ENCODE measurements at places on chromosomes 5 and 9.

GRCh38 chr5:123107343-123108244 is 18.6 kb downstream of the PRDM6 start:
- no peak for DNase-seq

- DNase-seq: peak; percentile 51
These were observed 277.4 kb downstream of the AOPEP start for GRCh38 chr9:95003689-95004410.

DNA sequence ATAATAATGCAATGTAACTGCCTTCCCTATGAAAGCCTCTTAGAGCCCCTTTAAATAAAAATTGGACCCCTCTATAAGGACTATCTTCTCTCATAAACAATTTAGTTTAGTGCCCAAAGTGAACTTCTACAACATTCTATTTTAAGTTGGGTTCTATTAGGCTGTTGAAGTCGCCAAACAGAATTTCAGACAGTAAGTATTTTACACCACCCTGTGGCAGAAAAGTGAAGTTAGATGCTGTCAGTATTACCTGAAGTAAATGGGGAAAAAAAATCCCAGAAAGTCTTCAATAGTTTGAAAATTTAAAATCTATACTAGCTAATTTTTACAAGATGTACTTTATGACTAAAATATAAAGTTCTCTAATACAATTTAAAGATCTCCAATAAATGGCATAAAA is 29.5 kb downstream of the CAAP1 start:
- peak; percentile 14 for DNase-seq

DNA sequence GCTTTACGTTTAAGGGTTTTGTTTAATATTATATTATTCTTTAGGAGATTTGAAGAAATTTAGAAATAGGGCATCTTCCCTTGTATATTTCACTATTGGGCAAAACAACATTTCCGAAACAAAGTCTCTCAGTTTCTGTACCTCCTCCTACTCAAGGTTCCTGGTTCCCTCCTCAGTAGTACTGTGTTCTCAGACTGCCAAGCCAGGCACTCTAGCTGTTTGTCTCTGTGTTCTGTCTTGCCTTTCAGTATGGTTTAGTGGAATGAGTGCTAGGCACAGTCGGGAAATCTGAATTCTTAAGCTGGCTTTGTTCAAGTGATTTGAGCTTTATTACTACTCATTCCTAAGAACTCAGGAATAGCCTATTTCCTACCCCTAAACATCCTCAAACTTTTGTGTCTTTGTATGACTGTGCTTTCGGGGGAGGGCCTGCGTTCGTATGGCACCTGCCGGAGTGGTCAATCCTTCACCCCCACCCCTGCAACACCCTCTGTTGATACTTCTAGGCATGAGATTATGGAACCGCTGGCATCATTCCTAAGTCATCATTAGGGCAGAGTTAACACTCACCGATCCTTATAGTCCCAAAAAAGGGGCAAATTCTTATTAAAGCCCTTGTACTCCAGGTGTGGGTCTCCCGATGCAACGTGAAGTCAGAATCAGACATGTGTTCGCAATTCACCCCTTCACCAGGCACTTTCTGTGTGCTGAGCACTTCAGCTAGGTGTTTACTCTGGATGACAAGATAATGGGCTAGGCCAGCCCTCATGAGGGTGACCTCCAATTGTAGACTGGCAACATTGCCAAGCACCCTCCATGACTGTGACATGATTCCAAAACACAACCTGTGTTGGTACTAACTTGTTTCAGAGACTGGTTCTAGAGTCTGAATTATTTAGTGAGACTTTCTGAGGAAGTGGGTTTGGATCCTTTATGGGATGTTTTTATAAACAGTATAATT is 24.5 kb downstream of the SNX18 start:
- no peak for DNase-seq

DNA sequence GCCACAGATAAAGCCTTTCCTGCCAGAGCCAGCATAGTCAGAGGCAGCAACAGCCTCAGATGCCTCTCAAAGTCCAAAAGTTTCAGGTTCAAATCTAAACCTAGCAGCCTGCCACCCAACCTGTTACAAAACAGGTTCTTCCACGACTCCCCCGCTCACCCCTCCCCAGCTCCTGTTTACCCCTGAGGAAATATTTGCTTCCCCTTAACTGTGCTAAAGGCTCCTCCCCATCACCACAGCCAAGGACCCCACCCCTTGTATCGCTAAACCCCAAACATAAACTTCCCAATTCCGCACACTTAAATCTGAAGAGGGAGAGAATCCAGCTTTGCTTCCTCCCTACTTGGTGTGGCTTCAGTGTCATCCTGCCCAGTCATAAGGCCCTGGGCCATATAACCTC is 15.4 kb upstream of the VDAC1 start:
- DNase-seq: peak; percentile 77

DNA sequence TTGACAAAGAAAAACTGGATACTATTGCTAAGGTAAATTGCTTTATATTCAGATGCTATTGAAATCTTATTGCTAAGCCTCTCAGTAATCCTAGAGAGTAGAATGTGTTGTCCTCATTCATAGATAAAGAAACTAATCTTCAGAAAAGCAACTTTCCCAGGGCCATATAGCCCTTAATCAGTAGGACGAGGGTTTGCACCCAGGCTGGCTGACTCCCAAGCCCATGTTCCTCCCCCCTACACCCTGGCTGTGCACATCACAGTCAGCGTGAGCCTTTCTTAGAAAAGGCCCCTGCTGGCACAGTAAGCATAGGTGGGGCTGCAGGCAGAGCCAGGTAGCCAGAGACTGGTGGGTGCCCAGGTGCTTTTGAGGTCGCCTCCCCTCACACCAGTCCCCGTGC is 15.8 kb upstream of the GLIPR2 start:
- no peak for DNase-seq

- no peak for DNase-seq
These were observed 35.7 kb upstream of the EGFL7 start for GRCh38 chr9:136626740-136627642.

DNA sequence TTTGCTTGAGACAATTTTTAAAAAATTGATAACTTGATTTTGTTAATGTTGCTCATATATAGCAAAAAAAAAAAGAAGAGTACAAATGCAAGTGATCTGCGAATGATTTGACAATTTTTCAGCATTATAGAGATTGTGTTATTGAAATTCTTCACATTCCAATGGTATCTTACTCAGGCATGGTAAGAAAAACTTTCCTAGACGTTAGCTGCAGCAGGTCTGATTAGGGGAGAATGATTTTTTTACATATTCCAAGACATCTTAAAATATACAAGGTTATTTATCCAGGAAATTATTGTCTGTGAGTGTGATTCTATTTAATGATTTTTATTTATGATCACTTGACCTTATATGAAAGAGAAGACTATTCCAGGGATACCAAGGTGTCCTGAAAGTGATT is 361.9 kb downstream of the MAT2B start:
- DNase-seq: no peak

- no peak for DNase-seq
These were observed 173.3 kb upstream of the VLDLR start for GRCh38 chr9:2448193-2448738.

DNA sequence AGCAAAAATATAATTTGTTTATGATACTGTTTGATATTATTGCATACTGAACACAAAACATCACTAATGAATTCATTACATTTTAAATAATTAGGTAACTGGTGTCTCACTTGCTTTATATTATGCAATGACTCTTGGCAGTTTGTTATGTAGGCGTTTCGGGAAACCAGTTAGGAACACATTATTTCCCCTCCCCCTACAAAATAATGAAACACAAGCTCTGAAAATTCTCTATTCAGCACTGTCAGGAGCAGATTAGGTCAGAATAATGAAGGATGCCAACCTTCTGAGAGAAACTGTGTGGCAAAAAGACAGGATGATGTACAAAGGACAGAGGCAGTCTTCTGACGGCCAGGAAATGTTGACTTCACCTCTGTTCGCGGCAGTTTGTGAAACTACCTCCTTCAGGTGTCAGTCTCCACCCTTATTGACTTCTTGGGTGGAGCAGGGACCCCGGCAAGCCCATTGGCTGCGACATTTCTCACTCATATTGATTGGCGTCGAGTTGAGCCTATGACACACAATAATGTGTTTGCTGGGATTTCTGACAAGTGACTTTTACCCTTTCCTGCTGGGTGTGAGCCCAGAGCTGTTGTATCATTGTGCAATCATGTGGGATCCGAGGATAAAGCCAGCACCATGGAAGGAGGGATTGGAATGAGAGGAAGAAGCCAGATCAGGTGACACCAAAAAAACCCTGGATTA is 33.9 kb downstream of the SH3PXD2B start:
- DNase-seq: peak; percentile 93

DNA sequence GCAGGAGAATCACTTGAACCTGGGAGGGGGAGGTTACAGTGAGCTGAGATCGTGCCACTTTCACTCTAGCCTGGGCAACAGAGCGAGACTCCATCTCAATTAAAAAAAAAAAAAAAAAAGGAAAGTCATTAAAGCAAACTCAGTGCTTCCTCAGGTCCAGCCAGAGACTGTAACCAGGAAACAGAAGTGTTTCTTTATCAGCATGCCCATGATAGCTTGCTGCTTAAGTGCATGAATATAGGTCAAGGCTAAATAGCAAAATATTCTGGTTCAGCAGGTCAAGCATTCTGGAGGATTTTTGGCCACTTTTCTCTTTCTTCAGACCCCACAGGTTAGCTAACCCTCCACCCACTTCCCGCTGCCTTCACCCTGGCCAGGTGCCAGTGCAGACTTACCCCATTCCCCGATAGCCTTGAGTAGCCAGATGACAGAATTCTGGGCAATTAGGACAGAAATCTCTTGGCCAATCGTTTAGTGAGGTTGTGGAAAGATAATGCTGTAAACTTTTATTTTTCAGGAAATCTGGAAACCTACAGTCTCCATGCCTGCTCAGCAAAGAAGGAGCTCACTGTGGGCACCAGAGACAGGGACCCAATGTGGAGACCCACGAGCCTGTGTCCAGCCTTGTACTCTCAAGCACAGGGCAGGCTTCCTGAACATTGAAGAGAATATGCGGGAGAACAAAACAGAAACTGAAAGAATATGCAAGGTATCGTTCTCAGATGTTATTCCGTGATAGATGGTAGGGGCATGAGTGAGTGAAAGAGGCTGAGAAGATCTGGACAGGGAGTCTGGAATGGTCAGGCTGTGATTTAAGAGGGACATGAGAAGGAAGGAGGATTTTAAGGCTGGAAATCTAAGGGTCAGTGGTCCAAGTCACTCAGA is 4.2 kb upstream of the UGT3A2 start:
- DNase-seq: no peak

- DNase-seq: no peak
These were observed 31.5 kb downstream of the SLC22A4 start for GRCh38 chr5:132325691-132326090.

DNA sequence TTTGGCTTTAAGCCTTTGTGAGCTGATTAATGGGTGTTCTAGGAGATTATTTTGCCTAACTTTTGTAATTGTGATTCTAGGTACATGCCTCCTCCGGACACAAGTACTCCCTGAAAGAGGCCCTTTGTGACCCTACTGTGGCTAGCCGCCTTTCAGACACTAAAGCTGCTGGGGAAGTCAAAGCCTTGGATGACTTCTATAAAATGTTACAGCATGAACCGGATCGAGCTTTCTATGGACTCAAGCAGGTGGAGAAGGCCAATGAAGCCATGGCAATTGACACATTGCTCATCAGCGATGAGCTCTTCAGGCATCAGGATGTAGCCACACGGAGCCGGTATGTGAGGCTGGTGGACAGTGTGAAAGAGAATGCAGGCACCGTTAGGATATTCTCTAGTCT is 13.6 kb downstream of the ITGA1 start:
- peak; percentile 24 for DNase-seq

- DNase-seq: no peak
These were observed 1013.4 kb upstream of the COX7C start for GRCh38 chr5:85604378-85604777.

- no peak for DNase-seq
These were observed 3.3 kb upstream of the DAB2IP start for GRCh38 chr9:121648172-121648571.

GRCh38 chr5:129459777-129460671 is at the start of gene ADAMTS19:
ADAMTS19 (plus strand) TSS chr5:129460298; CDS start chr5:129460392, 94 bp downstream.
- peak; percentile 21 for DNase-seq

DNA sequence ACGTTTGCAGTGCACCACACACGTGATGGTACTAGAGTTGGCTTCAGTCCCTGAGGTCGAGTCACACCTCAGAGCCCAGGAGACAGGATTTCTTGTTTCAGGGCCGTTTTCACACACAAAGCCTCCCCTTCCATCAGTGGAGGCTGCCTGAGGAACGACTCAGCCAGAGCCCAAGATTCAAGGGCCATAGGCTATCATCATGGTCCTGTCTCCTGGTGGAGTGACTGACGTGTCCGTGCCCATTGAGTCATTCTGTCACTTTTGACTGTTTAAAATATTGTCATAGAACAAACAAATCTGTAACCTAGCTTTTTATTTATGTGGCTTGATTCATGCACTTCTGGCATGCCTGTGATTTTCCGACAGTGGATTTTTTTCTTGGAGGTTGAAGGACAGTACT is 28.3 kb downstream of the CAMK2A start:
- DNase-seq: peak; percentile 92

GRCh38 chr5:177123789-177124485 is 9.6 kb upstream of the NSD1 start:
- no peak for DNase-seq

DNA sequence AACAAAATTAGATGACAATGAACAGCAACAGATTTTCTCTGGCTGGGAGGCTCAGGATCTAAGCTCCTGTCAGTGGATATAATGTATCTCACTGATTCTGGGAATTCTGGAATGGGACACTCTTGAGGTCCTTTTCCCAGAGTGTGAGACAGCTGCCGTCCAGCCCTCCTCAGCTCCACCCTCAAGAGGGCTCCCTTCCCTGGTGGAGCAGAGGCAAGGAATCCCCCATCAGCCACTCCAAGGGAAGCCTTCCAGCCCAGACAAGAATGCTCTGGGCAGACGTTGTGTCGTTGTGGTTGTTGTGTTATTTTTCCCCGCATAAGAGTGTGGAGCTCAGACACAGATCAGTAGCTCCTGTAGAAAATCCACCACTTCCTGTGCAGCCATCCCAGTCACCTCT is 47.7 kb upstream of the ATP10B start:
- no peak for DNase-seq

- DNase-seq: peak; percentile 43
These were observed 69.5 kb upstream of the ANXA1 start for GRCh38 chr9:73081979-73082657.

DNA sequence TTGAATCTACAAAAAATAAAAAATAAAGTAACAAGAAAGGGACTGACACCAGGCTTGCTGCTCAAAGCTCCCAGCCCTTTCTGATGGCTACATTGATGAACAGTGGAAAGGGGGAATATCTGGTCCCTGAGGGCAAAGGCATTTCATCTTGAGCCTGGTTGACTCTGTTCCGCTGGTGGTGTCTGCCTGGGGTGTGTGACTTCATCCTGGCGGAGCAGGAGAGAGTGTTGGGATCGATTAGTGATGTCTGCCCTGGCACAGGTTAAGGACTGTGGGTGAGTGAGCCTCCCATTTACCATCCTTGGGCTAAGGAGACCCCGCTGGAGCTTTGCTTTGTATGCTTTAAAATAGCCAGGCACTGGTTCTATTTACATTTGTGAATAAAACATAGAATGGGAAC is 56.9 kb upstream of the ASS1 start:
- no peak for DNase-seq

DNA sequence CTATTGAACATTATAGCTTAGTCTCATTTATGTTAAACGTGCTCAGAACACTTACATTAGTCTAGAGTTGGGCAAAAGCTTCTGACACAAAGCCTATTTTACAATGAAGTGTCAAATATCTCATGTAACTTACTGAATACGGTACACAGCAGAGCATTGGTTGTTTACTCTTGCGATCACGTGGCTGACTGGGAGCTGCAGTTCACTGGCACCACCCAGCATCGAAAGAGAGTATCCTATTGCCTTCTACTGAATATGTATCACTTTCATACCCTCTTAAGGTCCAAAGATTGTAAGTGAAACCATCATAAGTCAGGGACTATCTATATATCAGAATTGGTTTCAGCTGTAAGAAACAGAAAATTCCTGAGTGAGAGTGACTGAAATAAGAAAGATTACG is 42.6 kb upstream of the OSMR start:
- DNase-seq: no peak
